ENCODE measurements at places on chromosomes 16 and 17. TPM values are rescaled to one million over a fixed set of nuclear protein-coding genes. Genes with fewer than 3 reads are reported as not detected.

DNA sequence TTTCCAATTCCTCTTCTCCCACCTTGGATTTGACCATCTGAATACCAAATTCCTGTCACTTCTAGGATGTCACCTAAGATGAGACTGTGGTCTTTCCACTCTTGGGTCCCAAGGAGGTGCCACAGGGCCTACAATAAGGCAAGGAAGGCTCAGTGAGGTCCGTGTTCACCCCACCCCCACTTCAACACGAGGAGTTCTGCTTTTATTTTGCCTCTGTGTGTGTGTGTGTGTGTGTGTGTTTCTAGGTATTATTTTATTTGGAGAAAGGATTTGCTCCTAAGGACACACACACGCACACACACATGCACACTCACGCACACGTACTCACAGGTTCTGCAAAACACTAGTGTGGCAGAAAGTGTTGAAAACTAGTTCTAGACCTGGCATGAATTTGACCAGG is 24.5 kb upstream of the PHOSPHO1 start:
- no peak for DNase-seq

DNA sequence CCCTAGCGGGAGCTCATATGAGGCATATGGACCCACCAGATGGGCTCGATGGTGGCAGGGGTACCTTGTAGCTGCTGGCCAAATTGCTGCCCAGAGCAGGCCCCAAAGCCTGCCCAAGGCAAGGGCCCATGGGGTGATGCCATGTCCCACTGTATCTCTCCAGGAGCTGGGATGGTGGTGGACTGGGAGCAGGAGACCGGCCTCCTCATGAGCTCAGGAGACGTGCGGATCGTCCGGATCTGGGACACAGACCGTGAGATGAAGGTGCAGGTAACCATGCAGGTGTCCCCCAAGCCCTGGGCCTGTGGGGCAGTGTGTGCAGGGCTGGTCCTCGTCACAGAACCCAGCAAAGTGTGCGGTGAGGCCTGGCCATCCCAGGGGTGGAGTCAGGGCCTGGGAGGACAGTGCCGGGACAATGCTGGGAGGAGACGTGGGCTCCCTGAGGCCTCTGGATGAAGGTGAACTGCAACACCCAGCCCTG is 34.1 kb upstream of the CHMP6 start:
- no peak for DNase-seq

DNA sequence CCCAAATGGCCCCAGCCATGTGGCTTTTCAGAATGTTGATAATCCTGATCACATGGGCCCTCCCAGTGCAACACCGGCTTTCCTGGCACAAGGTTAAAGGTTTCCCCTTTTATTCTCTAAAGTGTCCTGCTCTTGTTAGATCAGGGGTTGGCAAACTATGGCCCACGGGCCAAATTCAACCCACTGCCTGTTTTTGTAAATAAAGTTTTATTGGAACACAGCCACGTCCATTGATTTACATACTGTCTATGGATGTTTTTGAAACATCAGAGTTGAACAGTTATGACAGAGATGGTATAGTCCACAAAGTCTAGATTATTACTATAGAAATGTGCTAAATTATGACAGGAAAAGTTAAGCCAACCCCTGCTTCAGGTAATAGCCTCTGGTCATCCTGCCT is 157.3 kb downstream of the ZFHX3 start:
- no peak for DNase-seq

ZNF597 gene
- total RNA-seq = 4.1 TPM

TMEM98 gene
- 79.7 TPM for total RNA-seq
